T-helper 9 cell (primary cell): ENCODE measurements at places on chromosomes 6 and 20.

- no peak for DNase-seq
These were observed 133.7 kb upstream of the SLC24A3 start for GRCh38 chr20:19078448-19079373.

DNA sequence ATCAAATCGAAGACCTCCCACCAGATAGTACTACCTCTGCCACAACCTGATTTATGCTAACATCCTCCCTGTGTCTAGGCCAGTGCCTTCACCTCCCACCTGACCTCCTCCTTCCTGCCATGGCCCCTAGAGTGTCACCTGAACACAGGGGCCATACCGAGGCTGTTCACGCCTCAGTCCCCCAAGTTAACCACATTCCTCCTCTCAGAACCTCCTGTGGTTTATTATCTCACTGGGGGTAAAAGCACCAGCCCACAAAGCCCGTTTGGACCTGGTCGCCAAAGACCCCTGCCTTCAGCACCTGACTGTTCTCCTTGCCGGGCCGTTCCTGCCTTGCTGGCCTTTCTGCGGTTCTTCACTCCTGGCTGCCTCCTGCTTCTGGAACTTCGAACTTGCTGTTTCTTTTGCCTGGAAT lies 13.7 kb downstream of the MAS1 start:
- no peak for DNase-seq

DNA sequence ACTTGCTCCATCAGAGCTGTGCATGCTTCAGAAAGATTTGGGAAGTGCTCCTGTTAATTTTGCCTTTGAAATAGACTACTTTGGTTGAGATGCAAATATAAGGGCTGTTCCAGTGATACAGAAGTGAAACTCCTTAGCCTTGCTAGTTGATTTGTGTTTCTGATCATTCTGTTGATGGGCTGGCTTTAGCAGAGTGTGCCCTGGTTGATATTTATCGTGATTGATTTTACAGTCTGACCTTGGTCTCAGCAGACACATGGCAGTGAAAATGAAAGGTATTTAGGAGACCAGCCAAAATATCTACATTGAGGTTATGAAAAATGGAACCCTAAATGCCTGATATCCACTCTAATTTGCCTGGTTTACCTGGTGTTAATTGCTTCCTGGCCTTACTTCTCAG lies 122.1 kb upstream of the CEP162 start:
- no peak for DNase-seq

DNA sequence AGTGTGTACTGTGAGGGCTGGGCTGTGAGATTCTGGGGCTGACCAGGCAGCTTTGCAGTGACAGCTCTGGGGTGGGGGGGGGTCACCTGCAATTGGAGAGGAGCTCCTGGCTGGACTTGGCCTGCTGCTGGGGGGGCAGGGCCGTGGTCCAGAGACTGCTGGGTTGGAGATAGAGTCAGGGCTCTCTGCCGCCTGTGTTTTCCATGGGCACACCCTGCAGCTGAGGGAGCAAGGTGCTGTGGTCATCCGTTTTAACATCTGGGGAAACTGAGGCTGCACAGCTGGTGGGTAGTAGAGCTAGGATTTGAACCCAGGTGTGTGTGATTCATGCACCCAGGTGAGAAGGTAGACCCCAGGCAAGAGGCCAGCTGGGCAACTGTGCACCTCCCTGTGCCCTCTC lies 7.3 kb downstream of the DLGAP4 start:
- no peak for DNase-seq

- DNase-seq = no peak
These were observed 93.6 kb downstream of the RPP40 start for GRCh38 chr6:4910037-4910760.

- no peak for DNase-seq
These were observed 40.4 kb upstream of the RAB23 start for GRCh38 chr6:57262488-57262887.

DNA sequence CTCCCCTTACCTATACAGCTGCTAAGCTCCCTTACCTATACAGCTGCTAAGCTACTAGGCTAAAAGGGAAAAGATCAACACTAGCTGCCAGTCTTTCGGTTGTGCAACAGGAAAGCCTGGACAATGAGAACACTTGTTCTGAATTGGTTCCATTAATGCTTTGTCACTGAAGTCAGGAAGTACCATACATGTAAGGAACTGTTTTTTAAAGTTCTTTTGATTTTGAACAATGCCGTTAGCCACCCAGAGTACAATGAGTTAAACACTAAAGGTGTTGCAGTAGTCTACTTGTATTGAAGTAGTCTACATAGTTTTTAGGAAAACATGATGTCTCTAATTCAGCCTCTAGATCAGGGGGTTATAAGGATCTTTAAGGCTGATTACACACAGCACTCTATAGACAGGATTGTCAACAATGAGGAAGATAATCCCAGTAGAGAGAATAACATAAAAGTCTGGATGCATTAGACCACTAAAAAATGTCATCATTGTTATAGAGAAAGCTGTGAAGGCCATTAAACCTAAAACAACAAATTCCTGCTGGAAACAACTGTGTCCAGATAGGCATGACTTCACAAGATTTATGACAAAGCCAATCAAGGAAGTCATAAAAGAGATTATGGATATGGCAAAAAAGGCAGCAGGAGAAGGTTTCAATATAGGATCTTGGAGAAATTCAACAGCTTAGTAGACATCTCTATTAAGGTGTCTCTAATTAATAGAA lies 306.3 kb downstream of the PHF3 start:
- no peak for DNase-seq

DNA sequence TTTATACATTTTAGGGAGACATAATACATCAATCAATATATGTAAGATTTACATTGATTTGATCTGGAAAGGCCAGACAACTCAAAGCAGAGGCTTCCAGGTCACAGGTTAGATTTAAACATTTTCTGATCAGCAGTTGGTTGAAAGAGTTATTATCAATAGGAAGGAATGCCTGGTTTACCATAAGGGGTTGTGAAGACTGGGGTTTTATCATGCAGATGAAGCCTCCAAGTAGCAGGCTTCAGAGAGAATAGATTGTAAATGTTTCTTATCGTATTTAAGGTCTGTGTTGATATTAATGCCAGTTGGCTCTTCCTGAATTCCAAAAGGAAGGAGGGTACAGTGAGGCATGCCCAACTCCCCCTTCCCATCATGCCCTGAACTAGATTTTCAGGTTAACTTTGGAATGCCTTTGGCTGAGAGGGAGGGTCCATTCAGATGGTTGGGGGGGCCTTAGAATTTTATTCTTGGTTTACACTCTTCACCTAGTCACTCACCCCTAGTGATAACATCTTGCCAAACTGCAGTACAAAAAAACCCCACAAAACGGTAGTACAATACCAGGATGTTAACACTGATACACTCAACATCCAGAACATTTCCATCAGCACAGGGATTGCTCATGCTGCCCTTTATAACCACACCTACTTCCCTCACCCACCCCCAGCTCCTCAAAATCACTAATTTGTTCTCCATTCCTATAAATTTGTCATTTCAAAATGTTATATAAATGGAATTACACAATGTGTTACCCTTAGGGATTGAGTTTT lies 259.6 kb upstream of the PLN start:
- no peak for DNase-seq

DNA sequence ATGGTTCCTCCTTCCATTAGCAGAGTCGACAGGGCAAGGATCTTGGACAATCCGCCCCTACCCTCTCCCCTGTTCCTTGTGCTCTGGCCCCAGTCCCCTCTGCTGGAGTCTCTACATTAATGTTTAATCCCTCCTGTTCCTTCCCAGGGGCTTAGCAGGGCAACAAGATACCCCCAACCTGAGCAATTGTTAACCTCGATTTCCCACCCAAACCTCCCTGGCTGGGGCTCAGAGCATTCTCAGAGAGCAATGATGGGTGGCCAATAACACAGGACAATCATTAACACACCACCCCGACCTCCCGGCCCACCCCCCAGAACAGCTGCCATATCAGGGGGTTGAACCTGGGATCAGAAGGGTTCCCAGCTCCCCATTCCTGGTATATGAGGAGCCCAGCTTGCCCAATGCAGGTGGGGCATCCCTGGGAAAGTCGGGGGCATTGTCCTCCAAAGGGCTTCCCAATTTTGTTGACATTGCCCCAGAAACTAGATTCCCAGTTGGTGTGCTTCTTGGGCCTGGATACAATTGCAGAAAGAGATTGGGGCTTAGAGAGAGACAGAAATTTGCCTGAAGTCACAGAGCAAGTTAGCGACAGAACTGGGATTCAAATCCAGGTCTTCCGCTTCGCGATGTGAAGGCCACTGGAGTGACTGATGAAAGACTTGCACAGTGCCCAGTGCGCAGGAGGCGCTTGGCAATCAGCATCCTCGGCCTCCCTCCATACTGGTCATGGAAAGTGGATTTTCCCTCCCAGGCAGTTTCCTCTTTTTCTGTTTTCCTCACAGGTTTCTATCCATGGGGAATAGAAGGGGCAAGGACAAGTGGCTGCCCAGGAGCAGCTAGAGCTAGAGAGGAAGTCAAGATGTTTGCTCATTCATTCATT lies 59.6 kb upstream of the TTPAL start:
- no peak for DNase-seq

DNA sequence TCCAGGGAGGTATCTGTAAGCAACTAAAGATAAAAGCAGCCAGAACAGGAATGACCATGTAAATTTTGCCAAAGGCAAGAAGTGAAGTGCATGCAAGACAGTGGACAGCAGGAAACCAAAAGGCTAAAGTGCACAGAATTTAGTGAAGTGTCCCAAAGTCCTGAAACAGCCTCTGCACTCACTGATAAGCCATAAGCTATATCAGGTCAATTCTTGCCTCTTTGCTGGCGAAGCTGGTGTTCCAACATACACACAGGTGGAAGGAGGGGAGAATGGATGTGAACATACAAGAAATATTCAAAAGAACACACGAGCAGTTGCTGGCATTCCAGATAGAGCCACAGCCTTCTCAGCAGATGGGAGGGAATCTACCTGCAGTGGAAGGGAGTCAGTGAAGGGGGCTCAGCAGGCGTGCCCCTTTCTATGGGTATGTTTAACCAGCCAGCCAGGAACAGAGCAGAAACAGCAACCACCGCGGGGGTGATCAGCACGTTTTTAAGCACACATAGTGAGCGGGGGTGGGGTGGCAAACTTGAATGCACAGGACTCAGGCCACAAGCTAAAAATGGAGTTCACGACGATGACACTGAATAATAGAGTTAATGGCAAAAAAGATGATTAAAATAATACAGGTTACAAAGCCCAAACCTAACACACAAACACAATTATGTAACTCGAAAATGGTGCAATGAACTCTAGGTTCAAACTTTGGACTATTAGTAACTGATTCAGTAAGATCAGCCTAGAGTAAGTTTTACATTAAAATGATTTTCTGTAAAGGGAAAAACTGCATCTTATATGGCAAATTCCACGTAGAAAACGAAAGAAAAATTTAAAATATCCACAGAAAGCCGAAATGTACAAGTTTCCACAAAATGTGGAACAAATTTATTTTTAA lies 1.2 kb downstream of the ECI2 start:
- DNase-seq = no peak

DNA sequence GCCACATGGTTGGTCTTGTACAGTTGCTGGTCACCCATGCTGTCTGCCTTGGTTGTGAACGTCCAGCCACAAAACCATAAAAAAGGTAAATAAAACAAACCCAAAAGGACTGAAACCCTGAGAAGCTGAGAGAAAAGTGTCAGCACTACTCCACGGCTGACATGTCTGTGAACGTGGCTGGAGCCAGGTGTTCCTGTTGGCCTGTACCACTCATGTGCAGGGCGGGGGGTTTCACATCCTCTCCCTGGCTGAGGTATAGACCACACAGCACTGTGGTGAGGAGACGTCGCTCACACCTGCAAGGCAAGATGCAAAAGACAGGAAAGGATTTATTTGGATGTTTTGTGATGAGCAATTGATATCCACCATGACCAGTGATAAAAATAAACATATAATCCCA lies 51.9 kb upstream of the MRPS10 start:
- DNase-seq = no peak

- DNase-seq = no peak
These were observed 67.1 kb downstream of the EDN1 start for GRCh38 chr6:12356983-12357972.

GRCh38 chr20:25470045-25470444 lies 62.6 kb downstream of the GINS1 start:
- DNase-seq = no peak

GRCh38 chr6:144413418-144413817 lies 128.3 kb downstream of the UTRN start:
- DNase-seq = no peak
